Effector CD4-positive, alpha-beta T cell (primary cell): ENCODE measurements at places on chromosomes 3 and 15.
A peak's percentile ranks its signal among the peaks of the same experiment; 100 is the strongest.

GRCh38 chr3:22506871-22507270 is 696.3 kb upstream of the UBE2E2 start:
- no peak for DNase-seq

GRCh38 chr15:64772488-64772887 is 2.9 kb downstream of the RBPMS2 start:
- DNase-seq = no peak

GRCh38 chr3:72307438-72308115 is 522.6 kb upstream of the PROK2 start:
- no peak for DNase-seq

- no peak for DNase-seq
Observed at GRCh38 chr3:47288966-47289910, 6.5 kb downstream of the KLHL18 start.

- no peak for DNase-seq
Observed at GRCh38 chr3:69647511-69648110, 91.7 kb upstream of the MITF start.

DNA sequence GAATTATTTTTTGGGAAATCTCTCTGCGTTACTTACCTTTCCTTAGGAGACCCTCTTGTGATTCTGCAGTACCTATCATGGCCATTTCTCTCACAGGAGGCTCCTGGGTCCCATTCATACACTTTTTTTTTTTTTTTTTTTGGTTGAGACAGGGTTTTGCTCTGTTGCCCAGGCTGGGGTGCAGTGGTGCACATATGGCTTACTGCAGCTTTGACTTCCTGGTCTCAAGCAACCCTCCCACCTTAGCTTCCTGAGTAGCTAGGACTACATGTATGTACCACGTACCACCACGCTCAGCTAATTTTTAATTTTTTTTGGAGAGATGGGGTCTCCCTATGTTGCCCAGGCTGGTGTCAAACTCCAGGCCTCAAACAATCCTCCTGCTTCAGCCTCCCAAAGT is 36.1 kb downstream of the TRAK1 start:
- DNase-seq = no peak

- DNase-seq = no peak
Observed at GRCh38 chr3:124409650-124410275, 320.5 kb upstream of the UMPS start.

DNA sequence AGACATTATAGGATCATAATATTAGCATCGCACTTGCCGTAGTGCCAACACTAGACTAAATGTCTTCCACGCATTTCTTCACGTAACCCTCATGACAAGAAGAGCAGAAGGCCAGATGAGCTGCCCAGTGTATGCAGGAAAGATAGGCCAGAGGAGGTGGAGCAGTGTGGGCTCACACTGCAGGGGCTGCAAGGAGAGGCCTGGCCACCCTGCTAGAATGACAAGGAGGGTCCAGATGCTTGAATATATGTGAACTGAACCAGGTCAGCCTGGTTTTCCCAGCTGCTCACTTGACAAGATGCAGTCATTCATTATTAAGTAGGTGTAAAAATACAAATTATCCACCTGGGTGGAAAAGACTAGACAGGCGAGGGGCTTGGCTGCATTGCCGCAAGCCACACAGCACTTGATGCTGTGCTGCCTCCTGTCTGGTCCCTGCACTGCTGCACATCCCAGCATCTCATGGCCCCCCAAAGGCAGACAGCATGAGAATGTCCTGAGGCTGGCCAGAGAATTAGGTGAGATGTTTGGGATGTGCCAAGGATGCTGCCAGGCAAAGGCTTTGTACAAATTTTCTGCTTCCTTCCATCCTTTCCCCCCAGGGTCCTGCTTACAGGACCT is 115.2 kb downstream of the NTRK3 start:
- DNase-seq = no peak

DNA sequence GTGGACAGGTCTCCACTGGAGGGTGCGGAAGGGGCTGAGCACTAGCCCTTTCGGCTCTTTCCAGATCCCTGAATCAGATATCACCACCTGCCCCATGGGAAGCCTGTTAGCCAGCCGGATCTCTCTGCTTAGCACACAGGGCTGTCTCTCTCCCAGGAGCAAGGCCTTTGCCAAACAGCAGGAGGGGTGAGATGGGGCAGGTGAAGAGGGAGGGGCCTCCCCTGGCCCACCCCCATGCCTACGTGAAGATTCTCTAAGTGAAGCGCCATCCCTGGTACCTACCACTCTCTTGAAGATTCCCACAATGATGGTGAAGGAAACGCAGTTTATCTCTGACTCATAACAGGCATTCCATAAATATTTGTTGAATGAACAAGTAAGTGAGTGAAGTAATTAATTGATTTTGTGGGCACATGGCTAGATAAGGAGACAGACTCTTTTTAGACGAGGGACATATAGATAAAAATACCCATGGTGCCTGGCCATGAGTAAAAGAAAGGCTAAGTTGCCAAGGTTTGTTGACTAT is 19.6 kb upstream of the HCN4 start:
- no peak for DNase-seq

- DNase-seq = no peak
Observed at GRCh38 chr15:46441294-46442062, 806.6 kb downstream of the SQOR start.

- no peak for DNase-seq
Observed at GRCh38 chr3:149174901-149175300, 45.5 kb downstream of the HPS3 start.

GRCh38 chr3:153649286-153649839 is 471.8 kb upstream of the ARHGEF26 start:
- no peak for DNase-seq

DNA sequence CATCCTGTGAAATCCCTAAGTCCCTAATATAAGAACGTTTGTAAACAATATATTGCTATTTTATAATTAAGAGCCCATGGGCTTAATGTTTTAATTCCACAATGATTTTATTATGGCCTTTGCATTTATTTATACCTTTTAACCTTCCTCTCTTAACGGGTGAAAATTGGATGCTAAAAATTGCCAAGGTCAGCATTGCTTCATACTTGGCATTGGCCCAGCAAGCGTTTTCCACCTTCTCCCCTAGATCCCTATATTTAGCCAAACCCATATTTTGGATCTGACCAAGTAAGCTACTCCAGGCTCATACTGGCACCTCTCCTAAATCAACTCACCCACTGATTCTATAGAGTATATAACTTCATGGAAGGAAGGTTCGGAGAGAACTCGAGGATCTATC is 188.0 kb upstream of the NR2F2 start:
- no peak for DNase-seq

DNA sequence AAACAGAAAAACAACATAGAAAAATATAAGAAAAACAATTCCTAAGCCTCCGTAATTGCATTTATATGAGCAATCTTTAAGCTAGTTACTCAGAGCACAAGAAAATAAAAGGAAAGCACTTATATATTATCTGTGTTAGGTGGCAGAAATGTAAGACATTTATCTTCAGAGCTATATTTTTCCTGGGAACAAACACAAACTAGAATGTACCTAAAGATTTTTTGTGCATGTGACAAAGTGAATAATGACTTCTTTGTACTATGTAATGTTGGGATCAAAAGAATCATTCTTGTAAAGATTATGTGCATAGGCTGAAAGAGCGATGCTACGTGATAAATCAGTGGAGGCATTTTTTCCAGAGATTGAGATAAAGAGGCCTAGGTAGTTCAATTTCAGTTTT is 111.3 kb upstream of the GMNC start:
- DNase-seq = no peak

DNA sequence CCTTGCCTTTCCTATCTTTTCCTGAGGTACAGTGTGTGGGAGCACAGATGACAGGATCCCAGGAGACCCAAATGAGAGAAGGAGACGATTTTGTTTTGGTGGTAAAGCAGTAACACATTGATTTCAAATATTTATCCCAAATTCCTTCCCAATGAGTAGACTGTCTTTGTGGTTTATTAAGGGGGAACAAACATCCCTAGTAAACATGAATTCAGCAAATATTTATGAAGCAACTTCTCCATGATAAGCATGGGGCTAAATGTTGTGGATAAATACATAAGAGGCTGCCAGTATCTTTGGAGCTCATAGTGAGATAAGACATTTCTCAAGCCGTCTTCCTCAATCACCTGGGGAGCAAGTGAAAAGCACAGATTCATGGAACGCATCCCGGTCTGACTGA is 460.8 kb upstream of the CFAP20DC start:
- DNase-seq = no peak

GRCh38 chr15:38193496-38193895 is 59.1 kb upstream of the SPRED1 start:
- no peak for DNase-seq

GRCh38 chr15:72231833-72232478 is 966 bp upstream of the PKM start:
- DNase-seq = peak; percentile 60

DNA sequence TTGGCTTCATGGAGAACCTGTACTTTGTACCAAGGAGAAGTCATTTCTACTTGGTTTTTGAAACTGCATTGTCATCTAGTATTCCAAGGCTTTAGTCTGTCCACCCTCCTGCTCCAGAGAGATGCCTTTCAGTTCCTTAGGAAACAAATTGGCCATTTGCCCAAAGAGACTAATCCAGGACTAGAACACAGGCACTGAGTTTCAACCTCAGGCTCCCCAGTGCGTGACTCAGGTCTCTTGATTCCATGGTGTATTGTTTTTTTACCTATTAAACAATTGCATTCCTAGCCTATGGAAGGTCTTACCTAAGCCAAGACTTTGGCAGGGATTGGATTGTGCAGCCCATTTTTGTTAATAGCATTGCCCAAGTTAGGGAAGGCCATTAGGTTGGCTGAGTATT is 214.8 kb upstream of the CTDSPL start:
- no peak for DNase-seq

GRCh38 chr15:67067930-67068551 is 2.6 kb downstream of the SMAD3 start:
- no peak for DNase-seq

DNA sequence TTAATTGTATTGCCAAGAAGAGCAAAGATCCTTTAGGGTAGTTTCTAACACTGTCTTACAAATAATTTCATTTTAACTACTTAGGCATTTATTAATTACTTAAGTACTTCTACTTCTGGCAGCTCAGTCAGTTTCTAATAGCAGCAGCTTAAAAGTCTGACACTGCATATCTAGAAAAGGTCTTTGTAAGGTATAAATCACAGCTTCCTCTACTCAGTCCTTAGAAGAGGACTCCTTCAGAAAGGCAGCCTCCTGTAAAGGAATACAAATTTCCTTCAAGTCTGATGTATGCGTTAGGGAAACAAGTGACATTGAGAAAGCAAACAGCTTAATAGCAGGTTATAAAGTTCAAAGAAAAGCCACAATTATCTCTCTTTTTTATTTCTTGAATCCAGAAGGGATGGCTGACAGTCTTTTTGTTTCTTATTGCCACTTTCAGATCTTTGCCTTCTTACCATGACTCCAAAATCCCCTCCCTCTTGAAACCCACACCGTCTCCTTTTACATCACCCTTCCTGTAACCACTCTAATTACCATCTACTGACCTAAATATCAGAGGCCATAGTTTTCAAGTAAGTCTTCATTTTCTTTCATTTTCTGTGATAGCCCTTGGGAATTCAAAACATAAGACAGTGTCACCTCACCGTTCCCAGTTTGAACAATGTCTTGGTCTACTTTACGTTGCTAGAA is 109.5 kb downstream of the CGGBP1 start:
- no peak for DNase-seq

DNA sequence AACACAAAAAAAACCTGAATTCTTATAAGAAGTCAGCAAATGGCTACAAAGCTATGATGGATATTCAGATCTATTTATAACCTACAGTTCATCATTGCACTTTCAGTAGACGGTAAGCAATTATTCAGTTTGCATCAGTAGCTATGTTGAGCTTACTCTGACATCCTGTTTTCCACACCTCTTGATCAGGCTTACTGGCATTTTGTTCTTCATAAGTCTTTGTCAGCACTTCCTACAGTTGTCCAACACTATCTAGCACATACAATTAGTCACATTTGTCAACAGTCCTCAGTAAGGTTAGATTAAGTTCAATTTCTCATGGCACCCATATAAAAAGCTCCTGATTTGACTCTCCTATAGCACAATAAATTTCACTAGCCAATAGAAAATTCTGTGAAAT is 71.2 kb upstream of the ST3GAL6 start:
- no peak for DNase-seq

GRCh38 chr3:144963810-144964209 is 992.2 kb downstream of the DIPK2A start:
- DNase-seq = no peak

- DNase-seq = no peak
Observed at GRCh38 chr15:85727068-85727467, 67.7 kb downstream of the KLHL25 start.

- no peak for DNase-seq
Observed at GRCh38 chr15:87735522-87735921, 521.0 kb downstream of the NTRK3 start.

GRCh38 chr15:85330901-85331588 is 49.4 kb upstream of the AKAP13 start:
- peak; percentile 47 for DNase-seq

GRCh38 chr3:117875887-117876286 is 1158.8 kb downstream of the IGSF11 start:
- DNase-seq = no peak

- no peak for DNase-seq
Observed at GRCh38 chr3:103829723-103830326, 1395.0 kb downstream of the ZPLD1 start.

- DNase-seq = no peak
Observed at GRCh38 chr3:35336601-35337000, 302.7 kb upstream of the ARPP21 start.
